Bone marrow (tissue), 2 donors: ENCODE measurements at places on chromosomes 12 and 14.

- DNase-seq: no peak
Observed at GRCh38 chr14:20772650-20773049, 4.4 kb downstream of the EDDM3B start.

GRCh38 chr12:126772171-126772864, 1494.7 kb upstream of the TMEM132C start:
- no peak for DNase-seq

GRCh38 chr12:6235906-6236640, 35.9 kb downstream of the CD9 start:
- DNase-seq: no peak

DNA sequence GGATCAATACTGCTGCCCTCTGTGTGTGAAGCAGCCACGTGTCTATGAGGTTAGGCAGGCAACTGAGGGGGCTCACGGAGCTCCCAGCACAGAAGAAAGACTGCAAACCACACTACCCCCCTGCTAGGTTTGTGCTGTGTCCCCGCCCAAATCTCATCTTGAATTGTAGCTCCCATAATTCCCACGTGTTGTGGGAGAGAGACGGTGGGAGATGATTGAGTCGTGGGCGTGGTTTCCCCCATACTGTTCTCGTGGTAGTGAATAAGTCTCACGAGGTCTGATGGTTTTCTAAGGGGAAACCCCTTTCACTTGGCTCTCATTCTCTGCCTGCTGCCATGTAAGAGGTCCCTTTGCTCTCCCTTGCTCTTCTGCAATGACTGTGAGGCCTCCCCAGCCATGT, 68.6 kb downstream of the ACTN1 start:
- no peak for DNase-seq

- no peak for DNase-seq
Observed at GRCh38 chr12:39355841-39356240, 87.1 kb downstream of the KIF21A start.

- no peak for DNase-seq
Observed at GRCh38 chr12:100356644-100357223, at the start of gene SLC17A8. TSS of gene SLC17A8 (plus strand) at chr12:100357074. CDS start at chr12:100357392, 318 bp downstream.

DNA sequence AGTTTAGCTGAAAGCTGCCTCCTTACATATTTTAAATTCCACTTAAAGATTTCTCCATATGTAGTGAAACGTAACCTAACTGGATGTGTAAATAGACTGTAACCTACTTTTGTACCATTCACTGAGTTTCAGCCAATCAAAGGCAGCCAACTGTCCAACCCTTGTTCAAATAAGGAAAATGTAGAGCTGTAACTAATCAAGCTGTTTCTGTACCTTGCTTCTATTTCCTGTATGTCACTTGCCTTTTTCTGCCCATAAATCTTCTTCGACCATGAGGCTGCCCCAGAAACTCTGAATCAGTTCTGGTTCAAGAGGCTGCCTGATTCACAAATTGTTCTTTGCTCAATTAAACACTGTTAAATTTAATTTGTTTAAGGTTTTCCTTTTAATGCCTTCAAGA, 6.3 kb downstream of the SLC7A8 start:
- DNase-seq: no peak
